ENCODE measurements at places on chromosomes 3 and 15.
A peak's percentile ranks its signal among the peaks of the same experiment; 100 is the strongest.

DNA sequence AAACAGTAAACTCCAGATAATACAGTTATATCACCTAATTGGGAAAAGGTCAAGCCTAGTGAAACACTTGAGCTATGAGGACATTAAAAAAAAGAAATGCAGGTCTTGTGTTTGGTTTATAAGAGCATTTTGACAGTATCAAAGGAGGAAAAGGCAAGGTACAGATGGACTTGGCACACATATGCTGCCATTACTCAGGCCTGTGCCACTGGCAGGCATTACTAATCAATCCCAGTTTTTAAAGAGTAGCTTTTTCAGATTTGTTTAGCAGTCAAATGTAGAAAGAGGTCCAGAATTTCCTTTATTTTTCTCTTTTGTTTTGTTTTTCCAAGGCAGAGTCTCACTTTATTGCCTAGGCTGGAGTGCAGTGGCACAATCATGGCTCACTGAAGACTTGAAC lies 38.9 kb downstream of the MDFIC2 start:
- no peak overlapping the region for H3K4me3 ChIP-seq
- H3K4me1 ChIP-seq: no peaks in the 10 kb centered on the region
- no peaks in the 10 kb centered on the region for H3K27me3 ChIP-seq
- DNase-seq: no peak

GRCh38 chr15:39752991-39753390 lies 29.6 kb downstream of the FSIP1 start:
- no peak for DNase-seq
- no peaks in the 10 kb centered on the region for H3K36me3 ChIP-seq
- no peak overlapping the region for H3K27ac ChIP-seq
- peaks cover 5% of the 10 kb centered on the region for H3K4me1 ChIP-seq

- no peaks in the 10 kb centered on the region for H3K27me3 ChIP-seq
- no peak overlapping the region for H3K4me3 ChIP-seq
- no peaks in the 10 kb centered on the region for H3K36me3 ChIP-seq
- DNase-seq: no peak
- peaks cover 11% of the 10 kb centered on the region for H3K4me1 ChIP-seq
Measured at GRCh38 chr3:57592306-57592705, 4.8 kb downstream of the ARF4 start.

- no peaks in the 10 kb centered on the region for H3K27me3 ChIP-seq
- no peak overlapping the region for H3K4me3 ChIP-seq
Measured at GRCh38 chr15:97783240-97783639, 177.3 kb upstream of the ARRDC4 start.

DNA sequence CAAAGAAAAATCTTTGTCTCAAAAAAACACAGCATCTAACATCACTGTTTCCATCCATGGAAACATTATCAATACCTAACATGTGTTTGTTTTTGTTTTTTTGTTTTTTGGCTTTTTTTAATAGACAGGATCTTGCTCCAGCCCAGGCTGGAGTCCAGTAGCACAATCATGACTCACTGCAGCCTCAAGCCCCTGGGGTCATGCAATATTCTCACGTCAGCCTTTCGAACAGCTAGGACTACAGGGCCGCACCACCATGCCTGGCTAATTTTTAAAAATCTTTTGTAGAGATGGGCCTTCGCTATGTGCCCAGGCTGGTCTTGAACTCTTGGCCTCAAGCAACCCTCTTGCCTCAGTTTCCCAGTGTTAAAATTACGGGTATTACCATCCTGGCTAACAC lies 52.8 kb downstream of the RAF1 start:
- H3K4me1 ChIP-seq: no peaks in the 10 kb centered on the region
- no peak for DNase-seq
- no peak overlapping the region for H3K4me3 ChIP-seq

GRCh38 chr3:152518346-152518745 lies 249.6 kb downstream of the MBNL1 start:
- no peak overlapping the region for H3K4me3 ChIP-seq
- H3K27ac ChIP-seq: no peak overlapping the region
- no peaks in the 10 kb centered on the region for H3K4me1 ChIP-seq
- DNase-seq: no peak
- H3K27me3 ChIP-seq: no peaks in the 10 kb centered on the region
- no peaks in the 10 kb centered on the region for H3K36me3 ChIP-seq

- H3K27me3 ChIP-seq: no peaks in the 10 kb centered on the region
- H3K27ac ChIP-seq: no peak overlapping the region
- no peaks in the 10 kb centered on the region for H3K36me3 ChIP-seq
- H3K4me3 ChIP-seq: no peak overlapping the region
- no peak for DNase-seq
Measured at GRCh38 chr15:59543721-59544547, 67.6 kb upstream of the GCNT3 start.

- H3K4me1 ChIP-seq: peaks cover 9% of the 10 kb centered on the region
- H3K4me3 ChIP-seq: no peak overlapping the region
- H3K27ac ChIP-seq: no peak overlapping the region
- no peak for DNase-seq
- no peaks in the 10 kb centered on the region for H3K36me3 ChIP-seq
Measured at GRCh38 chr3:50203113-50203808, 1.8 kb upstream of the SLC38A3 start.

DNA sequence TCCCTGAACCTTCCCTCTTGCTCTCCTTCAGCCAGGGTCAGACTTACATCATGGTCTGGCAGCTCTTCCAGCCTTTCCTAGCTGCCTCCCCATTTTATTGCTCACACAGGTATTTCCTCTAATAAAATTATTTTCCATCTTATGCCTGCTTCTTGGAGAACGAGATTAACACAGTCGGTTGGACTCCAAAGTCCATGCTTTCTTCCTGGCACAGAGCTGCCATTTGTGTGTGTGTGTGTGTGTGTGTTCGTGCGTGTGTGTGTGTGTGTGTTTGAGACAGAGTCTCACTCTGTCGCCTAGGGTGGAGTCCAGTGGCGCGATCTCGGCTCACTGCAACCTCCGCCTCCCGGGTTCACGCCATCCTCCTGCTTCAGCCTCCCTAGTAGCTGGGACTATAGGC lies 15.5 kb downstream of the FSD2 start:
- H3K4me3 ChIP-seq: no peak overlapping the region
- H3K4me1 ChIP-seq: peaks cover 20% of the 10 kb centered on the region
- no peaks in the 10 kb centered on the region for H3K36me3 ChIP-seq
- no peak for DNase-seq

DNA sequence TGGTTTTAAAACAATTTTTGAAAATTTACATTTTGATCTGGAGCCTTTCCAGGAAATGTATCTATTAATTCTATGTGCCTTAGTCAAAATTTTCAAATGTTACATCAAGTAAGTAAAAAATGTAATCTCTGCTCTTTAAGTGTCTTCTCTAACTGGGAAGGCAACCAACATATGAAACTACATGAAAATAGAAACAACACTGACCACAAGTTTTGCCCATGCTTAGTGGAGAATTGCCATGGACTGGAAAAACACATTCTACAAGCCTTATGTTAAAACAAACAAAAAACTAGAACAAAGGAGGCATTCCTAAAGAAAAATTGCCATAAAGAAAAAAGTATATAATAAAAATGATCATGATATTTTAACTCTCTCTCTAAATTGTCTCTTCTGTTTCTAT lies 75.9 kb upstream of the SPRED1 start:
- no peak overlapping the region for H3K4me3 ChIP-seq
- H3K36me3 ChIP-seq: no peaks in the 10 kb centered on the region
- no peaks in the 10 kb centered on the region for H3K27me3 ChIP-seq
- no peak for DNase-seq

DNA sequence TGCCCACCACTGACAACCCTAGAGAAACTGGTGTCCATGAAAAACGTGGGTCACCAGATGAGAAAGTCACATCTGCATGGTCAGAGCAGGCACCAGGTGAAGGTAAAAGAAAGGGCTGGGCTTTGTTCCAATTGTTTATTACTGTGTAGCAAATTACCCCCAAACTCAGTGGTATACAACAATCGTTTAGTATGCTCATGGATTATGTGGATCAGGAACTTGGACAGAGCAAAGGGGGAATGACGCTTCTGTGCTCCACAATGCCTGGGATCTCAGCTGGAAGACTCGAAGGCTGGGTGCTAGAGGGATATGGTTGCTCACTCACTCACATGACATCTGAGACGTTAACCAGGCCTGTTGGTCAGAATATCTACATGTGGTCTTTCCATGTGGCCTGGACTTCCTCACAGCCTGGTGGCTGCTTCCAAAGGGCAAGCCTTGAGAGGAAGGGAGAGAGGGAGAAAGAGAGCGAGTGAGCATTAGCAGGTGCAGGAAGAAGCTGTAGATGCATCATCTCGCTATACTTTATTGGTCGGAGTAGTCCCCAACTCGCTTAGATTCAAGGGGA lies 44.9 kb downstream of the LPP start:
- H3K4me3 ChIP-seq: no peak overlapping the region
- H3K27me3 ChIP-seq: no peaks in the 10 kb centered on the region
- no peak for DNase-seq
- H3K27ac ChIP-seq: no peak overlapping the region

DNA sequence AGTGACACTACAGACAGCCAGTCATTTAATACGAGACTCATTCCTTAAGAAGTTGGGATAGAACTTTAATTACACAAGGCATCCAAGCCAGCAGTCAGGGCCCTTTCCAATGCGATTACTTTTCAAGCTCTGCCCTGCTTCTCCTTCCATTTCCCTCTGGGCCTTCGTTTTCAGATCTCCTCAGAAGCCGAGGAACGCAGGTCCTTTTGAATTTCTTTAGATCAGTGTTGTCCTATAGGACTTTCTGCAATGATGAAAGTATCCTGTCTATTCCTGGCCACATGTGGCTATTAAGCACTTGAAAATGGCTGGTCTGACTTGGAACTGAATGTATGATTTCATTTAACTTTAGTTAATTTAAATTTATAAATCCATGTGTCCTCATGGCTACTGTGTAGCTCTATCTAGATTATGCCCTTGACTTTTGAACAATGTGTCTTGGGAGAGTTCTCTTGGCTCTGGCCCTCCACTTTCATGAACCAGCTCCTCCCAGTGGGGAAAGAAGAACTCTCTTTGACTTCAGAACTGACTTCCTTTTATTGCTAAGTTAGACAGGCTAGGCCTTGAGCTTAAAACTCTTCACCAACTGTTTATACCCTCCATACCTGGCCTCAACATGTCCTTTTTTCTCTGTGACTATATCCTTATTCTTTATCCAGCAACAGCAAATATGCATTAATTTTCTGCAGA lies 22.6 kb downstream of the TGFBR2 start:
- H3K4me1 ChIP-seq: peaks cover 73% of the 10 kb centered on the region
- no peak overlapping the region for H3K4me3 ChIP-seq
- no peaks in the 10 kb centered on the region for H3K27me3 ChIP-seq
- no peak for DNase-seq
- peak overlapping the region; percentile 63 for H3K27ac ChIP-seq

DNA sequence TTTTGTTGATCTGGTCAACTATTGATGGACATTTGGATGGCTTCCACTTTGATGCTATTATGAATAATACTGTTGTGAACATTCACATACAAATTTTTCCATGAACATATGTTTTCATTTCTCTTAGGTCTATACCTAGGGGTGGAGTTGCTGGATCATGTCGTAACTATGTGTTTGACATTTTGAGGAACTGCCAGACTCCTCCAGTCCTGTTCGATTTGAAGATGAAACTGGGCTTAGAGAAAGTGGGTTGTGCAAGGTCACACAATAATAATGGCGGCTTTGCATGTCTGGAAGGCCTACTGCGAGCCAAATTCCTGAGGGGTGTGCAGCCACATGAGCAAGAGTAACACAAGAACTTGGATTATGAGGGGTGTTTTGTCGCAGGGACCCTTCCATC lies 2.6 kb downstream of the TSEN2 start:
- H3K4me1 ChIP-seq: peaks cover 14% of the 10 kb centered on the region
- H3K27ac ChIP-seq: no peak overlapping the region
- H3K36me3 ChIP-seq: peaks cover 9% of the 10 kb centered on the region
- no peaks in the 10 kb centered on the region for H3K27me3 ChIP-seq

DNA sequence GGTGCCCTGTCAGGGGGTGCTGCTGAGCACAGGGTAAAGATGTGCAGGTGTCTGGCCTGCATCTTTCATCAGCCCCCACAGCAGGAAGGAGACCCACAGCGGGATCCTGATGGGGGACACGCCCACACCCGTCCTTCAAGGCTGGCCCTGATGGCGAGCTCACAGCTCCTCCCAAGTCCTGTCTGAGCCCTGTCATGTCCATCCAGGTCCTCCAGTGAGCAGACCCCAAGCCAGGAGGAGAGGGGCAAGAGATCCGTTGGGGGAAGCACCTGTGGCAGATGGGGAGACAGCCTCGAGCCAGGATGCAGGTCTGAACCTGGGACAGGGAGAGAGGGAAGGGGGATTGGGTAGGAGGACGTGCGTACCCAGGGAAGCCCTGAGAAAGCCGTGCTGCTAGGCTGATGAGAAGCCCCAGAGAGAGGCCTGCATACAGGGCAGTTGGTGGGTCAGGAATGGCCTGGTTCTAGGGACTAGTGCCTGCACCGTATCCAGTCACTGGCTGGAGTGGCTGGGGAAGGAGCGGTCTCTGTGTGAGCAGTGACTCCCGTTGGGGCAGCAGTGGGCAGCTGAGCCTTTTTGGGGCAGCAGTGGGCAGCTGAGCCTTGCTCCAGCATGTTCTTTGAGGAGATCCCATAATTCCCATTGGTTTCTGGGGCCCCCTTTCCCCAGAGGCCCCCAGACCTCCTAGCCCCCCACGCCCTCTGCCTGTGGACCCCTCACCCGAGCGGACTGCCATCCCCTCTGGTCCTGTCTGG lies 133.3 kb upstream of the MEF2A start:
- no peak overlapping the region for H3K4me3 ChIP-seq
- H3K4me1 ChIP-seq: peaks cover 39% of the 10 kb centered on the region
- H3K27ac ChIP-seq: no peak overlapping the region
- DNase-seq: no peak

- no peaks in the 10 kb centered on the region for H3K27me3 ChIP-seq
- H3K4me3 ChIP-seq: no peak overlapping the region
- H3K36me3 ChIP-seq: no peaks in the 10 kb centered on the region
- no peaks in the 10 kb centered on the region for H3K4me1 ChIP-seq
Measured at GRCh38 chr15:28133281-28133680, 34.2 kb upstream of the OCA2 start.

DNA sequence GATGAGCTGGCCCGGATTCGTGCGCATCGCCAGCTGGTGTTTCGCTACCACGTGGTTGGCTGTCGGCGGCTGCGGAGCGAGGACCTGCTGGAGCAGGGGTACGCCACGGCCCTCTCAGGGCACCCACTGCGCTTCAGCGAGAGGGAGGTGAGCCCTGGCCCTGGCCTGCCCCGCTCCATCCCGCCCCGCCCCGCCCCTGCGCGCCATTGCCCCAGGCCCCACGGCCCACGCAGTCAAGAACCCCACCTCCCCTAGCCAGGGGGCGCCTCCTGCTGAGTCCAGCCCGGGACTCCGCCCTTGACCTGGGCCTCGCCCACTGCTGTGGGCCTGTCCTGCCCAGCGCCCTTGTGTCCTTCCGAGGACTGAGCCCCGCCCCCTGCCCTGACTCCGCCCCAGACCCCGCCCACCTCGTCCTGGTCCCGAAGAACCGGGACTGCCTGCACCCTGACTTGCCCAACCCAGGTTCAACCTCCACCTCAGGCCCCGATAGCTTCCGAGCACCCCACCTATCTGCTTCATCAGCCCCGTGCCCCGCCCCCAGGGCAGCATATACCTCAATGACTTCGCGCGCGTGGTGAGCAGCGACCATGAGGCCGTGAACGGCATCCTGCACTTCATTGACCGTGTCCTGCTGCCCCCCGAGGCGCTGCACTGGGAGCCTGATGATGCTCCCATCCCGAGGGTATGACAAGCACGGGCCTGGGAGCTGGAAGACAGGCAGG lies 14.8 kb downstream of the NT5DC2 start:
- no peaks in the 10 kb centered on the region for H3K36me3 ChIP-seq
- no peak for DNase-seq
- peaks cover 5% of the 10 kb centered on the region for H3K27me3 ChIP-seq
- H3K4me1 ChIP-seq: no peaks in the 10 kb centered on the region
- no peak overlapping the region for H3K27ac ChIP-seq
